Aortic smooth muscle cell (primary cell): ENCODE measurements at places on chromosomes 13 and 19. TPM values are rescaled to one million over a fixed set of nuclear protein-coding genes. Genes with fewer than 3 reads are reported as not detected.

Gene KCNRG
- total RNA-seq: 5.0 and 5.9 TPM in 2 replicates

Gene BRCA2
- total RNA-seq: 3.5 and 6.2 TPM in 2 replicates

Gene CATSPERD
- total RNA-seq: not detected in 2 replicates

Gene LILRB1
- total RNA-seq: not detected in 2 replicates

Gene PNMA8B
- 1.5 and 2.1 TPM in 2 replicates for total RNA-seq

Gene MAP4K1
- total RNA-seq: 0.31 TPM in 1 of 2 replicates, not detected in the other

Gene ZNF600
- total RNA-seq: 2.2 and 2.6 TPM in 2 replicates

Gene PRTN3
- not detected in 2 replicates for total RNA-seq

Gene PRODH2
- total RNA-seq: not detected in 2 replicates

Gene KLK15
- not detected in 2 replicates for total RNA-seq

Gene SLC1A6
- not detected in 2 replicates for total RNA-seq

Gene FGF21
- not detected in 2 replicates for total RNA-seq
